ENCODE measurements at places on chromosomes 5 and 9.

- DNase-seq, result no peak
Measured at GRCh38 chr5:102223542-102224477, 72.3 kb downstream of the SLCO4C1 start.

GRCh38 chr5:142032747-142033631 lies 20.2 kb upstream of the GNPDA1 start:
- DNase-seq, result no peak

DNA sequence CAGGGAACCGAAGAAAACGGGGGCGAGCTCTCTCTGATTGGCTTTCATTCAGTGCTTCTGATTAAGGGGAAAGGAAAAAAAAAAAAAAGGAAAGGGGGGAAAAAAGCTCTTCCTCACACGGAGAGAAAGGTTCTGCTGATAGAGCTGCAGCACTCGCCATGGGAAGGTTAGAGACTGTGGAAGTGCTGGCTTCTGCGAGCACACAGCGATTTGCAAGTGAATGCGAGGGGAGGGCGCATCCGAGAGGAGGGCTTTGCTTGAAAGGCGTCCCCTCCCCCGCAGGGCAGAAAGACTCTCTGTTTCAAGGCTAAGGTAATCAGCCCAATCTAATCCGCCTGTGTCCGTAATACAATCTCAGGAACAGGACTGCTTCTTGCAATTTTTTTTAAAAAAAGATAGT lies at the start of gene CDH10:
TSS of gene CDH10 (minus strand) at position 218 of the 400 bp plus-strand sequence. CDS start 51,488 bp downstream, outside the sequence.
- DNase-seq, result no peak

DNA sequence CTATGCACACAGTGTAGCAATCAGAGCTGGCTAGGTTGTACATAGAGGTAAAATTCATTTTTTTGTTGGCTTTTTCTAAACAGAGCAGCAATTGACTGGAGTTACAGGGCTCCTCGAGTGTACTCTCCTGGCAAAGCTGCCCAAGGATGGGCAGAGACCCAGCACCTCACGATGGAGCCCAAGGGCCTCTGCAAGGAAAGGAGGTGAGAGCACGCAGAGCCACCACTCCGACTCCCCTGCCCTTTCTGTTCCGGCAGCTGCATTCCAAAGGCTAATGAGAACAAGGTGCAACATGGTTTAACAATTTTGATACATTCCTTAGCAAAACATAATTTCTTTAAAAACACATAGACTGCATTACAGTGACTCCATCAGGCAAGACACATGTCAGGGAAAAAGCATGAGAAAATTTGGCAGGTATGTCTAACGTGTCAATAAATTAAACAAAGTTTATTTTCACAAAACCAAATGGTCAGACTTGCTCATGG lies 47.5 kb downstream of the SAXO1 start:
- no peak for DNase-seq

DNA sequence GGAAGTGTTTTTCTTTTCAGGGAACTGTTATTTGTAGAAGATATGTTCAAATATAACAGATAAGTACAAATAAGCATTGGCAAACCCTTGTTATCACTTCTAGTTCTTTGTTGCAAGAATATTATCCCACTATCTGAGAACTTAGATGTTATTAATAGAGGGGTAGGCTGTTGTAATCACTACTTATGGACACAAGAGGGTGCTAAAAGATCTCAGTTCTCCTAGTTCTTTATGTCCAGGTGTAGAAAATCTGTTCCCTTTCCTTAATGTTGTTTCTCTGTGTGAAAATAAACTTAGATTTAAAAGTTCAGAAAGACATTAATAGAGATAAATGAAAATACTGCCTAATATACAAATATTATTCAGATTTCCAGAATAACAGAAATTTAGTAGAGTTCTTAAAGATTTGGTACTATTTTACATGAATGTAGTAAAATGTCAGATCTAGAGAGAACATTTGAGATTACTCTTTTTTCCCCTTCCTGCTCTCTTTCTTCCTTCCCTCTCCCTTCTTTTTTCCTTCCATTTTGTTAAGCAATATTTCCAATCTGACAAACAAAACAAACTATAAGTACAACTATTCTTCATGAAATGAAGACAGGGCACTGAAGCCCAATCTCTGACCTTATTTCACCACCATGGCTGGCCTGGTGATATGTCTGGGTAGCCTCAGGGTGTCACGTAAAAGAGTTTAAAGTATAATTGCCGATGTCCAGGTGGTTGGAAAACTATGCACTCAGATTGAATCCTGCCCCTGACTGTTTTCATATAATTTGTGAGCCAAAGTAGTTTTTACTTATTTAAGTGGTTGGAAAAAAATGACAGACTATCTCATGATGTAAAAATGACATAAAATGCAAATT lies 43.6 kb upstream of the C5orf46 start:
- no peak for DNase-seq

GRCh38 chr9:31027678-31028077 lies 1356.8 kb upstream of the ACO1 start:
- DNase-seq, result no peak

- DNase-seq, result no peak
Measured at GRCh38 chr5:138677782-138678181, 75.4 kb upstream of the CTNNA1 start.

DNA sequence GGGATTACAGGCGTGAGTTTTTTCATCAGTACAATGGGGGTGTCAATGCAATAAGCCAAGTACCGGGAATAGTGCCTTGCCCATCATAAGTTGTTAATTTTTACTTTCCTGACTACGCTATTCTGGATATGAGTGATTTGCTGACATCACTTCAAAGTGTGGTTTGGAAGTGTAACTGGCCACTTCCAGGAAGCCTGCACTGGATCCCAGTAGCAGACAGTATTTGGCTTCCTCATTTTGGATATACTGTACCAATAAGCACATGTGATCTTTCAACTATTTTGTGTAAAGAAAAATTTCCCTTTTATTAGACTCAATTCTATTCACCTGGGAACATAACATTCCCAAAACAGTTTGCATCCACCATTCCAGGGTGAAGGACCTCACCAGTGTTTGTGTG lies 417.7 kb upstream of the KLF4 start:
- no peak for DNase-seq

DNA sequence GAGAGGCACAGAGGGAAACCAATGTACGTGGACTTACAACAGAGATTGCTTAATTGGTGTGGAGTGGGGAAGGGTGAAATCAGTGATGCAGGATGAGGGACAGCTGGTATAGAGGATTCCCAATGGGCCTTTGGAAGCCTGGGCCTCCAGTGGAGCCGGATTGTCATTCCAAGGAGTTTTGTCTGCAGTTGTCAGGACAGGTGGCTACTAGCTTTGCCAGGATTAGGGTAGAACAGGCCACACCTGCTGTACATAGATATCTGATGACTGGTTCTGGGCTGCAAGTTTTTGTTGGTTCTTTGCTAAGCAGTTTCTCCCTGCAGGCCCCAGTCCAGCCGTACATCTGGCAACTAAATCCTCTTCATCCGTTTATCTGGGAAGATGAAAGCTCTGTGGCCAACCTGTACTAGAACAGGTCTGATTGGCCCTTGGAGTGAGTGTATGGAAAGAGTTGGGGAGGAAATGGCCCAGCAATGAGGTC lies 4.2 kb downstream of the SKP2 start:
- no peak for DNase-seq

- DNase-seq, result no peak
Measured at GRCh38 chr5:151562019-151562707, 29.0 kb downstream of the FAT2 start.

DNA sequence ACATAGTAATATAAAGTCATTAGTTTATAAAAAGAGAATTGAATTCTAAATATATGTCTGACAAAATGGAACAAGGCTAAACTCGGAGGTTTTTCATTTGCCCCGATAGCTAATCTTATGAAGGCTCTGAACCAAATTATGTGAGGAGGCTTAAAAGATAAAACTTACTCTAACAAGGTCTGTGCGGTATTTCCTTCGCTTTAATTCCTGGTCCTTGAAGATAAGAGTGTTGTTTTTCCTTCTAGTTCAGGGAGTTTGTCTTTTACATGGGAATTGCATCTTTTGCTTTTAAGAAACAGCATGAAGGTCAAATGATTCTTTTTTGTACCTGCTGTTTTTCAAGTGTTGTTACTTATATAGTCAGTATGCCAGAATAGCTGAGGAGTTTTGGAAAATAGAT lies 68.2 kb downstream of the UBE2QL1 start:
- no peak for DNase-seq

GRCh38 chr9:7756088-7756487 lies 43.5 kb downstream of the DMAC1 start:
- no peak for DNase-seq

- no peak for DNase-seq
Measured at GRCh38 chr5:153863951-153864350, 174.8 kb downstream of the FAM114A2 start.

DNA sequence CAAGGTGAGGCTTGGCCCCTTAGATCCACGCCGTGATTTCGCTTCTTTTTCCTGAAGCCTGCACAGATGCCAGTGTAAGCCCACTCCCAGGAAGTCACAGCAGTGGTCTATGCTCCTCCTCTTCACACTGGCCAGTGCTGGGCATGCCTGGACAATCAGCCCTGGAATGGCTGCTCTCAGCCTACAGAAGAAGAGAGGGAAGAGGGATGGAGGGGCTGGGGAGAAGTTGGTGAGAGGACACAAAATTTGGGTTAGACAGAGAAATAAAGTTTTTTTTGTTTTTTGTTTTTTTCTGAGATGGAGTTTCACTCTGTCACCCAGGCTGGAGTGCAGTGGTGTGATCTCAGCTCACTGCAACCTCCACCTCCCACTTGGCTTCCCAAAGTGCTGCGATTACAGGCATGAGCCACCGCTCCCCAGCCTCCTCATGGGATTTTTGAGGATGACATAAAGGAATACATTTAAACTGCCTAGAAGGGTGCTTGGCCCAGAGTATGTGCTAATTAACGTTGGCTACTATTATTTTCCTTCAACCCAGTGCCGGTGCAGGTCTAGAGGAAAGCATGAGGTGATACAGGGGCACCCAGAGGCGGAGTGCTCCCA lies 830 bp downstream of the S100Z start:
- DNase-seq, result no peak

GRCh38 chr9:88399966-88400365 lies 11.7 kb downstream of the SPIN1 start:
- DNase-seq, result no peak

- no peak for DNase-seq
Measured at GRCh38 chr9:19154135-19154612, 26.9 kb upstream of the PLIN2 start.

- no peak for DNase-seq
Measured at GRCh38 chr9:37667706-37668105, 17.0 kb downstream of the FRMPD1 start.

DNA sequence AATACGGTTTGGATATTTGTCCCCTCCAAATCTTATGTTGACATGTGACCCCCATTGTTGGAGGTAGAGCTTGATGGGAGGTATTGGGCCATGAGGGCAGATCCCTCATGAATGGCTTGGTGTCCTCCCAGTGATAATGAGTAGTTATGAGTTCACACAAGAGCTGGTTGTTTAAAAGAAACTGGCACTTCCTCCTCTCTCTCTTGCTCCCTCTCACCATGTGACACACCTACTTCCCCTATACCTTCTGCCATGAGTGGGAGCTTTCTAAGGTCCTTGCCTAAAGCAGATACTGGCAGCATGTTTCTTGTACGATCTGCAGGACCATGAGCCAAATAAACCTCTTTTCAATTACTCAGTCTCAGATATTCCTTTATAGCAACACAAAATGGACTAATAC lies 132.0 kb downstream of the PIK3R1 start:
- DNase-seq, result no peak

DNA sequence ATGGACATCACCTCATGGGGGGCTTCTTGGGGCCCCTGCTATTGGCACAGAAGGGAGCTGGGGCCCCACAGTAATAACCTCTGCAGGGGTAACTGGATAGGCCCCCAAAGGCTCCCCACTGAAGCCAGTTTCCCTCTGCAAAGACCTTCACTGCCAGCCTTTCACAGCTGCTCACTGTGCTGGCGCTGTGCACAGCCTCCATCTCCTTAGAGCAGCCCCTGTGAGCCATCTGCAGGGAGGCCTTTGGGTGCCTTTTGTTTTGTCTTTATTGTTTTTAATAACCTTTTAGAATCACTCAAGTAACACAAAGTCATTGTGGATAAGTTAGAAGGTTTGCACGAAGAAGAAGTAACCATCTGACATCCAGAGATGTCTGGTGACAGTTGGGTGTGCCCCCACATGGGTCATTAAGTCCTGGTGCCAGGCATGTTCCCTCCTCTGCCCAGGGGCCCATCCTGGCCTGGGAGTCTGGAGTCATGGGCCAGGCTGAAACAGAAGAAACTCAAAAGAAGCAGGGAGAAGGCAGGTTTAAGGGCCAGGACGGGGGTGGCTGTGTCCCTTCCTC lies 42.7 kb downstream of the NCS1 start:
- DNase-seq, result no peak

- no peak for DNase-seq
Measured at GRCh38 chr9:21968331-21969010, 25.7 kb downstream of the CDKN2A start.

- DNase-seq, result no peak
Measured at GRCh38 chr9:24721621-24722020, 175.9 kb upstream of the IZUMO3 start.

DNA sequence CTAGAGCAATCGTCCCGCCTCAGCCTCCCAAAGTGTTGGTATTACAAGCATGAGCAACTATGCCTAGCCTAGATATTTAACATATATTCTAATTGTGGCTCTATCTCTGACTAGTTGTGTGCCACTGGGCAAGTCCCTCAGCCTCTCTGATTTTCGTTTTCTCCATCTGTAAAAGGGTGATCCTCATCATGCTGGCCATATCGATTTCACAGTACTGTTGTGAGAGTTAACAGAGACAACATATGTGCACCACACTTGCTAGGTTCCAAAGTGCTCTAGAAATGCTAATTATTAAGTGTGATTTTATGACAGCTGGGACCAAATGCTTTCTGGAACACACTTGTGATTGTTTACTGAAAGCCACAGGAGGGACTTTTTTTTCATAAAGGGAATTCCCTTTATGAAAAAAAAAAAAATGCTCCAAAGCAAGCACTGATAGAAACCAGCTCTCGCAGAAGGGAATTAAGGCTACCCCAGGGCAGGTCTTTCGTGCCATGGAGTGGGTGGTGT lies 78.5 kb upstream of the EPB41L4B start:
- no peak for DNase-seq

DNA sequence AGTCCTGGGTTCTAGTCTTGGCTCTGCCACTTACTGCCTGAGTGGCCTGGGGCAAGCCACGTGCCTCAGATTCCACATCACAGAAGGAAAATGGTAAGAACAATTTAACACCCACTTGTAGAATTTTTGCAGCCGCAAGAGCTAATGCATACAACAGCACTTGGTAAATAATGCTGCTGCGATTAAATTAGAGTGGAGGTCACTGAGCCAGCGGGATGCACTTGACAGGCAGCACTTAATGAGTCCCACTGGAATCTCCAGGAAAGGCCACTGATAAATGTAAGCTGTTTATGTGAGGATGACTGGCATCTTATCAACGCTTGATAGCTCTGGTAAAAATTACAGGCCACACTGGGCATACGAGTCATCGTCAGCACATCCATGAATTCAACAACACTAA lies 59.4 kb upstream of the UBTD2 start:
- DNase-seq, result no peak

- no peak for DNase-seq
Measured at GRCh38 chr5:139108063-139108824, 89.9 kb downstream of the SIL1 start.

All from KG1 (cell line).